Stimulated activated CD8-positive, alpha-beta memory T cell treated with anti-CD3 and anti-CD28 coated beads, Interleukin-2, amount 100 ng/mL, for 1 hour (primary cell): ENCODE measurements at places on chromosomes 6 and 20.

- DNase-seq = no peak
Measured at GRCh38 chr6:17863901-17864754, 123.3 kb downstream of the KIF13A start.

DNA sequence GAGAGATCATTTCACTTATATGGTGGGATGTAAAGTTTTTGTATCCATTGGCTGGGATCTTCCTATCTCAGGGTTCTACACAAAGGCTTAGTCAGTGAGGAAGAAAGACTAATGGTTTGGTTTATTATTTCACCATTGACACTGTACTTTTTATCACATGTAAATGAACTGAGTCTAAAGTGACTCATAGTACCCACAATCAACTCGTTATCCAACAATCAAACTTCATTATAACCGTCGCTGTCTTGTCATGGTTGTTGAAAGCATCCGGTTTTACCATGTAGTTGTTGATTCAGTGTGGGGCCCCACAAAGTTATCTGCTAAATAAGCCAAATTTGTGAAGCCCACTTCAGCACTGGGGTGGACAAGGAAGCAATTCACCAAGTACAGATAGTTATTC is 55.8 kb upstream of the MTRF1L start:
- no peak for DNase-seq

- no peak for DNase-seq
Measured at GRCh38 chr6:145235207-145235606, 500.1 kb downstream of the EPM2A start.

GRCh38 chr6:119142041-119142440 is 63.6 kb upstream of the FAM184A start:
- DNase-seq = no peak

DNA sequence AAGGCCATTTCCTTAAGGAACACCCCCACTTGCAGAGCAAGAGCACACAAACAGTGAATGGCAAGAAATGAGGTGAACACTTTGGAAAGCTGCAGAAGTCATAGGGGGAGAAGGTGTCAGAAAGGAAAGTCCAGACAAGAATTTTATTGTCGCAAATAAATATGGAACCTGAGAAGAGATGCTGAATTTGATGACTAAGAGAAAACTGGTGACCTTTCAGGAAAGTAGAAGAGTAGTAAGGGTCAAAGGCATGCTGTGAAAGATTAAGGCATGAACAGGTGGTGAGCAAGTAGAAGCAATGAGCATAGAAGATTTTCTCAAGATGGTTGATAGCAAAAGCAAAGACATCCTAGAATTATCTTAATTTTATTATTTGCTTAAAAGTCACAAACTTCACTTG is 194.2 kb downstream of the KCNQ5 start:
- DNase-seq = no peak

DNA sequence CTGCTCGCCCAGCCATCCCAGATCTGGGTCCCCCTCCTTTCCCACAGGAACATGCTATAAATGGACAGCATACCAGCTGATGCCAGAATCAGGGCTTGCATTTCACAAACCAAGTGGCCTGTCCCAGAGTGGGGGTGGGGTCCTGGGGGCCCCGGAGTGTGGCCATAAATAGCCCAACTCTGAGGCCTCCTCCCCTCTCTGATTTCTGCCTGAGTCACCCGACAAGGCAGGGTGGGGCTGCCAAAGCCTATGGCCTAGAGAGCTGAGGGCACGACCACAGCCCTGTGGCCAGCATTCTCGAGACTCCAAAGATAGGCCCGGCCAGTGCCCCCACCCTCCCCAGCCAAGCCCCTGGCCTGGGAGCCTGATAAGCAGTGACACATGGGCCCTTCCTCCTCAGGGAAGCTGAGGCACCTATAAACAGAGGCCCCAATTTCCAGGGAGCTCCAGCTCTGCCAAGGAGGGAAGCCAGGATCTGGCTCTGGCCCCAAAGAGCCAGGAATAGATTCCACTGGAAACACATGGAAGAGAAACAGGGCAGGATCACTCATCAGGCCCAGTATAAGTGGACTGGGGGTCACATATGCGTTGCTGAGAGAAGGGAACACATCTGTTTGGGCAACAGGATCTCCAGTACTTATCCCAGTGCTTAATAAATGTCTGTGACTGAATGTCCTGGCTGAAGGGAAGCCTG is 20.3 kb downstream of the SNTA1 start:
- no peak for DNase-seq

DNA sequence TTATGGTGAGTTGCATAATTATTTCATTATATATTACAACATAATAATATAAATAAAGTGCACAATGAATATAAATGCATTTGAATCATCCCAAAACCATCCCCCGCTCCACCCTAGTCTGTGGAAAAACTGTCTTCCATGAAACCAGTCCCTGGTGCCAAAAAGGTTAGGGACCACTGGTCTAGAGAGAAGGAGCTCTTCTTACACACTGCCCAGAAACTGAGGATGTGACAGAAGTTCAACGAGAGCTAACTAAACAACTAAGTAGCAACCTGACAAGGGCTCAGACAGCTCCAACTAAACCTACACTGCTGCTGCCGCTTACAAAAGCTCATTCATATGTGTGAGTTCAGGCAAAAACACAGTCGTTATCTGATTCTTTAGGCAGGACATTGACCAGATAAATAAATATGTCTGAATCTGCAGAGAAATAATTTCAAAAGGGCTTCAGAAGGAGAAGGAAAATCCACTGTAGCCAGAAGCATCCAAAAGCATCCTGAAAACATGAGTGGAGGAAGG is 125.9 kb downstream of the ATXN1 start:
- DNase-seq = no peak

DNA sequence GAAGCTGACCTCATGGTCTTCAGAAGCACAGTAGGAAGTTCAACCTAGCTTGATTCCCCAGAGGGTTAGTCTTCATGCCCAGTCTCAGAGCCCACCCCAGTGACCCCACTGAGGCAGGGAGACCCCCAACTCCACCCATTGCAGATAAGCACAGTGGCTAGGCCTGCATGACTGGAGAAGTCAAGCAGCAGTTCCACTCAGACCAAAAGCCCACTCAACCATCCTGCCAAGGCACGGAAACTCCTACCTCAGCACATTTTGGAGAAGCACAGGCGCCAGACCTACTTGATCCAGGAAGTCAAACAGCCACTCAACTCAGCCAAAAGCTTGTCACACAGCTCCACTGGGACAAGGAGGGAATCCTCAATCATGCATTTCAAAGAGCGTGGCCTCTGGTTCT is 78.4 kb upstream of the HTR1E start:
- DNase-seq = no peak

DNA sequence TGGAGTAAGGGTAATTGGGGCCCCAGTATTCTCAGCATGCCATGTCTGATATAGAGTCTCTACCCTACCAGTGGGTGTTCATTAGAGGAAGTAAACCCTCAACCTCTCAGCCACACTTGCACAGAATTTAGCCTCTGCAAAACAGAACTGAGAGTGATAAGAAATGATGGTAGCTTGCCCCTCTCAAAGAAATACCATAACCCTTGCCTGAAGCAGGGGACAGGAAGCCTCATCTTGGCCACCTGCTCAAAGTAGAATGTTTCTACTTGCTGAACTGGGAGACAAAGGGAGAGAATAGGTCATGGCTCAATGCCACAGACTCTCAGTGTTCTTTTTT is 33.7 kb downstream of the SPTLC3 start:
- DNase-seq = no peak

DNA sequence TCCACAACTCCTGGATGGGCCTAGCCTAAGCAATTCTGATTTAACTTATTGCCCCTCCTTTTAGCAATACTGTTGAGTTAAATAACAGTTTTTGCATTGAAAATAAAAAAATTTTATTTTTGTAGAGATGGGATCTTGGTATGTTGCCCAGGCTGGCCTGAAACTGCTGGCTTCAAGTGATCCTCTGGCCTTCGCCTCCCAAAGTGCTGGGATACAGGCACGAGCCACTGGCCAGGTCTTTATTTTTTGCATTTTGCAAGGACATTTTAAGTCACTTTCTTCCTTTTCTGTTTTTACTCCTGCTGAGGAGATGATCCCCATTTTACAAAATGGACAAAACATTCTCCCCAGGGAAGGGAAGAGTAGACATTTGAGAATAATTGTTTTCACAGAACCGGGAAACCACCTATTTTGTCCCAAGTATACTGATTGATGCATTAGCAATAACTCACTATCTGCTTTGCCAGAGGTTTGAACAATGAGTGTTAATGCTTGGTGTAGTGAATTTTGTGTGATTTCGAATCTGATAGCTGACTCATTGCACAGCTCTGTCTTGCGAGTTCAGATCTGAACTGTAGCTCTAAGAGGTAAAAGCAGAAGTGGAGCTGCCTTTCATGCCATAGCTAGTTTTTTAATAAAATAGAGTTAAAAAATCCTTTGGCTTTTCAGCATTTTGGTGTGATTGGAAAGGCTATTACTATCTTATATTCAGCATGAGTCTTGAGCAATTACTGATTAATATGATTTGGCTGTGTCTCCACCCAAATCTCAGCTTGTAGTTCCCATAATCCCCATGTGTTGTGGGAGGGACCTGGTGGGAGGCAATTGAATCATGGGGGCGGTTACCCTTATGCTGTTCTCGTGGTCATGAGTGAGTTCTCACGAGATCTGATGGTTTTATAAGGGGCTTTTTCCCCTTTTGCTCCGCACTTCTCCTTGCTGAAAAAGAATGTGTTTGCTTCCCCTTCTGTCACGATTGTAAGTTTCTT is 20.9 kb downstream of the IGF2R start:
- no peak for DNase-seq

- DNase-seq = no peak
Measured at GRCh38 chr6:19921786-19922185, 84.6 kb downstream of the ID4 start.

DNA sequence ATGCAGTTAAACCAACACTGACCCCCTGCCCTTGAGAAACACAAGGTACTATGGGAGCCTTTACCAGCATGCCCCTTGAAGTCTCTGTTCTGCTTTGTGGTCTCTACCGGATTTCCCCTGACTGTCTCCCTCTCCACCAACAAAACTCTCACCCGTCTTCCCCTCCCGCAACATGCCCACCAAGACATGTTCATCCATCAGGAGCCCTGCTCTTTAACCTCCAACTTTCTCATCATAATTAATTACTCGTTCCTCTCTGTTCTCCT is 1.1 kb downstream of the ZNF165 start:
- DNase-seq = no peak

GRCh38 chr6:68958327-68958726 is 323.2 kb downstream of the ADGRB3 start:
- DNase-seq = no peak
